ENCODE measurements at places on chromosomes 3 and 15.

GRCh38 chr3:35724106-35724505 lies 84.8 kb downstream of the ARPP21 start:
- DNase-seq = no peak

DNA sequence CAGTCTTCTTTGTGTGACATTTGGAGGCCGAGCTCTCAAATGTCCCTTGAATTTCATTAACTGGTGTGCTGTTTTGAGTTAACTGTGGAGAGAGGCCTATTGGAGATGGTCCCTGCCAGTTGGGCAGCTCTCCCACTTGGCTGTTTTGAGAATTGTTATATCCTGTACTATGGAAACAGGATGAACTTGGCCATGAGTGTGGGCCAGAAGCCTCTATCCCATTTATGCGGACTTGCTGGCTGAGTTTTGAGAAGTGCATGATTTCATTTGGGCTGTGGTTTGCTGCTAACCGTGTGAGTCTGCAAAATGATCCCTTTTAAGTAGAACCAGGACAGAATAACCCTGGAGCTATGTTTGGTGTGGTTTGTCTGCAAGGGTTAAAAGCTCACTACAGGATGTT lies 366.0 kb downstream of the PTPRG start:
- no peak for DNase-seq

DNA sequence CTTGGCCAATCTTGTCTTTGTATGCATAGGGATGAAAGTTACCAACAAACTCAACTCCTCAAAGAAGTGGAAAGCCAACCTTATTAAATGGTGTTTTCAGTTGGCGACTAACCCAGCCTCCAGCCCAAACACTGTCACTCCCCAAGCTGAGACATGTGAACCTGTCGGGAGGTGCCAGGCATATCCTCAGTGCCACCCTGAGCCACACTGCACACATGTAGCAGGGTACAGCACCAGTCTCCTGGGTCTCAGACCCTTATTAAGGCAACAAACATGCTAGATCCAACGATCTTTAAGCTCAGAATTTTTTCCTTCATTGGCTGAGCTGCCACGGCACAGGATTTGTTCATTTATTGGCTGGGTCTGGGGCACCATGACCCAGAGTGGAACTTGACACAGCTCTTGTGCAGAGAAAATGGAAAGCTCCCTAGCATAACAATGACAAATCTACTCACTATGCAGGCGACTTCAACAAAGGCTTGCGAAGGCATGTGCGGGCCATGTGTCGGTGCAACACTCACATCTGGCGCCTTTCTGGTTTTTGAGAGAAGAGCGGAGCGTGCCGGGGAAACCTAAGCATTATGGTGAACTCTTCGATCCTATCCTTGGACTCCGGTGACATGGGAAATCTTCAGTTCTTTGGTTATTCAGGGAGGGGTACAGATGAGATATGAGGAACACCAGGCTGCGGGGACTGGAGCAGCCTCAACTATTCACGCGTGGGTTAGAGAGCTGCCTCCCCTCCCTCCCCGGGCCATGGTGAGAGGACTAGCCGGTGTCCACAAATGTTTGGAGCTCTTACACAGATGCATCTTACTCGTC lies 190.1 kb downstream of the FAM43A start:
- DNase-seq = no peak

GRCh38 chr3:158668506-158668905 lies 3.9 kb downstream of the LXN start:
- no peak for DNase-seq

- DNase-seq = no peak
Observed at GRCh38 chr3:123055352-123055751, 11.5 kb upstream of the PDIA5 start.

GRCh38 chr3:13515786-13516759 lies 32.9 kb upstream of the FBLN2 start:
- no peak for DNase-seq
